ENCODE measurements at places on chromosomes 4 and X. TPM values are rescaled to one million over a fixed set of nuclear protein-coding genes. Genes with fewer than 3 reads are reported as not detected.

ANOS1 gene
- total RNA-seq, result 1.9 TPM

TRO gene
- total RNA-seq, result 17.1 TPM

GPM6B gene
- total RNA-seq, result 1.3 TPM

DNA sequence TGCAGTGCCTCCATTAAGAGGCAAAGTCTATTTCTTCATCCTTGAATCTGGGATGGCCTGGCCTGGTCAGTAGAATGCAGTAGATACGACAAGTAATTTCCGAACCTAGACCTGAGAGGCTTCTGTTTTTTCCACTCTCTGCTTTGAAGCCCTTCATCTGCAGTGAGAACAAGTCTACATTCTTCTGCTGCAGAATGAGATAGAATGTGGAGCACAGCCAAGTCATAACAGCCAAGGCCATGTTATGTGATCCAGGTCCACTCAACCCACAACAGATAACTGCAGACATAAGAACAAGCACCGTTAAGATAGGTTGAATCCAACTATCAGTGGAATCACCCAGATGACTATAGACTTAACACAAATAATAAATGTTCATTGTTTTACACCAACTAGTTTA, 1297.7 kb downstream of the C4orf33 start:
- peak; percentile 17 for DNase-seq

TGIF2LX gene
- total RNA-seq, result not detected

COL4A6 gene
- total RNA-seq, result 0.32 TPM

DNA sequence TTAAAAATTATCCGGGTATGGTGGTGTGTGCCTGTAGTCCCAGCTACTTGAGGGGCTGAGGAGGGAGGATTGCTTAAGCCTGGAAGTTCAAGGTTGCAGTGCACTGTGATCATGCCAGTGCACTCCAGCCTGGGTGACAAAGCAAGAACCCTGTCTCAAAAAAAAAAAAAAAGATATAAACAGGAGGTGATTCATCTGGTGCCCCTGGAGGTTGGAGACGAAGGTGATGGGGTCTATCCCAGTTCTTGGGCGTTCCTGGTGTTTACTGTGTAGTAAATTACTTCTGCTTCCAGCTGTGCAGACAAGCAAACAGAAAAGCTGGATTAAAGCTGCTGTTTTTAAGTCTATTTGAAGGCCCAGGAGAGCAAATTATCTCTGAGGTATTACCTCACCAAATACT, 19.9 kb downstream of the GPKOW start:
- DNase-seq, result no peak

SMR3B gene
- not detected for total RNA-seq

- DNase-seq, result peak; percentile 46
Observed at GRCh38 chr4:38870098-38870808, 2.6 kb downstream of the FAM114A1 start.

DNA sequence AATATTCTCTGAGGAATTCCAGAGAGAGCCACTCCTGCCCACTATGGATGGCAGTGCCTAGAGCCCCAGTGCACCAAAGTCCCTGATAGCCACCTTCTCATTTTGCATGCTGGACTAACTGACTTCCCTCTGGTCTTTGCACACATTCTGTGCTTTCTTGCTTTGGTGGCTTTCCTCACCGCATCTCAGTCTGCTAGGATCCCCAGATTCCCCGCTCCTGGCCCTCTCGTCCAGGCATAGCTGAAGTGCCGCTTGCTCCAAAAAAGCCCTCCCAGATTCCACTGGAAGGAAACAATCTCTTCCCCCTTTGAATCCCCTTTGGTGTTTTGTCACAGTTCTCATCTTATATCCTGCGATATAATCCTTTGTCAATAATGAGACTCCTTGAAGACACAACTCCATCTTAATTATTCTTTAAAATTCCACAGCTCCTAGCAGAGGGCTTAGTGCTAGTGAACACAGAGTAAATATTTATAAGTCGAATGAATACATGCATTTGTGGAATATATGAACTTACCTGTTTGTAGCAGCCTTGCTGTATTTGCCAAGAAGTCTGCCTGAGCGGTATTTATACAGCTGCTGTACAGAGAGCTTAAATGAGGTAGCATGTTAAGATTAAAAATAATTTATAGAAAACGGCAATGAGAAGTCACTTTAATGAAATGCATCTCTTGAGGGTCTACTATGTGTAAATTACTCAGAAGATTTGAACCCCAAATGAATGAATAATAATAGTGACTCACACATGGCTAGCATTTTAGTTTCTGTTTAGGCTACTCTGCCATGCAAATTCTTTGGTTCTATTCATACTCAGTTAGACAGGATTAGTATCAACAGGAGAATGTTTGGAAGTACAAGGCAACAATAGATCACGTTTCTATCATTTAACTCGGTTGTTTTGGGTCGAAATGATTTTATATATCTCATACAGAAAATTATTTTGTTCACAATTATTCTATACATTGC, 421.9 kb upstream of the TENM3 start:
- peak; percentile 3 for DNase-seq

ADH6 gene
- under 0.01 TPM for total RNA-seq

GPC3 gene
- 0.32 TPM for total RNA-seq

- no peak for DNase-seq
Observed at GRCh38 chr4:113885291-113885690, 94.2 kb downstream of the ARSJ start.

- peak; percentile 24 for DNase-seq
Observed at GRCh38 chr4:47349326-47349725, 114.2 kb downstream of the COMMD8 start.

GRCh38 chr4:159366966-159367780, 264.3 kb downstream of the RAPGEF2 start:
- no peak for DNase-seq

GRCh38 chr4:76811604-76812412, 86.1 kb downstream of the SOWAHB start:
- peak; percentile 68 for DNase-seq

DNA sequence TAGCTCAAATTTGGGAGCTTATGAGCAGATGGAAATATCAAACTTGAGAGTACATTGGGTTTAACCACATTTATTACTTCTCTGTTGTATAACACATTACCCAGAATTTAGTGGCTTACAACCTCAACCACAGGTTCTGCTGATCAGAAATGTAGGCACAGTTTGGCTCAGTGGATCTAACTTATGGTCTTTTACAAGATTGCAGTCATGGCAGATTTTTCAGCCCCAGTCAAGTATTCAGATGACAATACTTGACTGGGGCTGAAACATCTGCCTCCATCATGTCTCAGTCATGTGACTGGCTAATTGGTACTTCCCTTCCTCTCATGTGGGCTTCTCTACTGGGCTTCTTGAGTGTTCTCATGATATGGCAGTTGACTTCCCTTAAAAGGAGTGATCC, 44.0 kb upstream of the ADAD1 start:
- DNase-seq, result no peak
